ENCODE measurements at places on chromosomes 4 and X. TPM values are rescaled to one million over a fixed set of nuclear protein-coding genes. Genes with fewer than 3 reads are reported as not detected.

Gene DMRTC1B
- total RNA-seq, result not detected

Gene GAGE1
- total RNA-seq, result not detected

Gene BMX
- not detected for total RNA-seq

Gene BEX1
- total RNA-seq, result not detected

Gene FAM47A
- total RNA-seq, result not detected

Gene DOCK11
- total RNA-seq, result 6.6 TPM

Gene DUSP21
- not detected for total RNA-seq

Gene MAGEE1
- 4.9 TPM for total RNA-seq
